ENCODE measurements at places on chromosomes 2 and 18.

DNA sequence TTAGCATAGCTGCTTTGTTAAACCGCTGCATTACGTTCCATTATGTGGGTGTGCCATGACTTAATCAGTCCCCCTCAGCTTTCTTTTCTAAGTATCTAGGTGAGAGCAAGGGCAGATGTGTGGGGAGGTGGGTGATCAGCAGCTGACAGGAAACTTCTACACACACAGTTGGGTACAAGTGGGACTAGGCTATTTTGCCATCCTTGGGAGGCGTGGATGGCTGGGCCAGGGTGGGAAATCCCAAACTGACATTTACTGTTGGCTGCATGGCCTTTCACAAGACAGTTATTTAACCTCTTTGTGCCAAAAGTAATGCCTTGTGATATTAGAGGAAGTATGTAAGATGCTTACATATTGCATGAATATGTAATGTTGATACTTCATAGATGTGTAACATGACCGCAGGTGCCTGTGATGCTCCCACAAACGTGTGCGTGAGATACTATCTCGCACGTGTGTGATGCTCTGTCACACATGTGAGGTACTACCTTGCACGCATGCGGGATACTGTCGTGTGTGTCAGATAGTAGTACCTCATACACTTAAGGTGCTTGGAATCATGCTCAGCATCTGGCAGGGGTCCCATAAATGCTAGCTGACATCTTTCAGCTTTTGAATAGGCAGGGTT, 314.5 kb downstream of the PRKCE start:
- no peak for ATAC-seq

- no peak for ATAC-seq
Measured at GRCh38 chr2:120609826-120610395, 125.8 kb upstream of the GLI2 start.

DNA sequence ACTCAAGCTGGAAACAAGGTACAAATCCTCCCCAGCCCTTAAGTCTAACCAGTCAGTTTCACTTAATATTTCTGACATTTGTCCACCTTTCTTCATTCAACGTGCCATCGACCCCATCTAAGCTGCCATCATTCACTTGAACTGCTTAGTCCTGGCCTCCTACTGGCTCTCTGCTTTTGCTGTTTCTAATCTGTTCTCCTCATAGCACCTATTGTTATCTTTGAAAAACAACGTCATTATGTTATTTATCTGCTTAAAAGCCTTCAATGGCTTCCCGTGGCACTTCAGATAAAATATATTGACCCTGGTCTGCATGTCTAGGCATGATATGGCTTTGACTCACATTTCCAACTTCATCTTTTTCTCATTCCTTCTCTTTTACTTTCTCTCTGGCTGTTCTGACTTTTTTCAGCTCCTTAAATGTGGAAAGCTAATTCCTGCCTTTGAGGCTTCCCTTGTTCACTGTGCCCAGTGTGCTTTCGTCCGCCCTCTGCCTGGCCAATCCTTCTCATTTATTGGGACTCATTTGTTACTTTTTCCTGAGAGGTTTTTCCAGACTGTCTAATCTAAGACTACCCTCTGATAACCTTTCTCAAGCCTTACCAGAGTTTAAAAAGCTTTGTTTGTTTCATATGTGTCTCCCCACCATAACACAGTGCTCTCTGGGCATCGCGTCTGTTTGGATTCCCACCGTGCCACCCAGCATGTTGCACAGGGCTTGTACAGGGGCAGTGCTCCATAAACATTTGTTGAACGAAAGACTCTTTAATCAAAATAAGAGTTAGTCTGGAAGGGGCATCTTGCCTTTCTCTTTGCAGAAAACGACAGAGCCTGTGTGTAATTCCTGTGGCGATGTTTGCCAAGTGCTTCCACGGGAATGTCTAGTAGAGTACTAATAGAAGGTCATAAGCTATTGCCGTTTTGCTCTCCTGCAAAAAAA, 183.9 kb downstream of the FMNL2 start:
- no peak for ATAC-seq

- no peak for ATAC-seq
Measured at GRCh38 chr2:56287508-56287907, 103.7 kb downstream of the CCDC85A start.

- peak; percentile 62 for ATAC-seq
Measured at GRCh38 chr2:230226051-230226551, 565 bp downstream of the SP140 start.

- ATAC-seq: no peak
Measured at GRCh38 chr2:28193630-28194403, 198.8 kb upstream of the FOSL2 start.

- ATAC-seq: no peak
Measured at GRCh38 chr2:10787176-10787968, 25.2 kb downstream of the PDIA6 start.

Measured in activated T-helper 17 cell treated with anti-CD3 and anti-CD28 coated beads, Interleukin-2, amount 50 U/mL, for 72 hours (primary cell).